ENCODE measurements at places on chromosomes 7 and 10. TPM values are rescaled to one million over a fixed set of nuclear protein-coding genes. Genes with fewer than 3 reads are reported as not detected.

DNA sequence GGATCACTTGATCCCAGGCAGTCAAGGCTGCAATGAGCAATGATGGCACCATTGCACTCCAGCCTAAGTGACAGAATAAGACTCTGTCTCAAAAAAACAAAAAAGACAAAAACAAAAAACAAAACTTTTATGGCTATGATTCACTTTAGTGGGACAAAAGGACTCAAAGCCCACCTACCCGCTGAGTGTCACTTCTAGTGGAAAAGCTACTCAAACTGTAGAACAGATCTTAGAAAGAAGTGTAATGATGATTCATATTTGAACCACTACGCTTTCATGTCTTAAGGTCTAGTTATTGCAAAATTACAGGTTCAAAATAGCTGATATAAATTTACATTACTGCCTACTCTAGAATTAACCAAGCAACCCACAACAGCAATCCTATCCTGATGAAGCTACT, 47.1 kb upstream of the OTUD1 start:
- DNase-seq = no peak

DNA sequence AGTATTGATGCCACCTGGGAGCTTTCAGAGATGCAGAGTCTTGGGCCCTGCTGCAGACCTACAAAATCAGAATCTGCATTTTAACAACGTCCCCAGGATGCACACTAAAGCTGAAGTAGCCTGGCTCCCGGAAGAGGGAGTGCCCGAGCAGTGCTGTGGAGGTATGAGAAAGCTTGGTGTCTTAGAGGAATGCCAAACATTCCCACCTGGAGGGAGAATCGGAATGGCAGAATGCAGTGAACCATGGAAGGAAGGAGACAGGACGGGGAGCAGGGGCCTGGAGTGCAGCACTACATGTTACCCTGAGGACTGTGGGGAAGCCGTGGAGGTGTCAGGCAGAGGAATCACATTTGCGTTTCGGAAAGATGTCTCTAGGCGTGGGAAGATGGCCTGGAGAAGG, 90.9 kb downstream of the AOAH start:
- DNase-seq = peak; percentile 32

DNA sequence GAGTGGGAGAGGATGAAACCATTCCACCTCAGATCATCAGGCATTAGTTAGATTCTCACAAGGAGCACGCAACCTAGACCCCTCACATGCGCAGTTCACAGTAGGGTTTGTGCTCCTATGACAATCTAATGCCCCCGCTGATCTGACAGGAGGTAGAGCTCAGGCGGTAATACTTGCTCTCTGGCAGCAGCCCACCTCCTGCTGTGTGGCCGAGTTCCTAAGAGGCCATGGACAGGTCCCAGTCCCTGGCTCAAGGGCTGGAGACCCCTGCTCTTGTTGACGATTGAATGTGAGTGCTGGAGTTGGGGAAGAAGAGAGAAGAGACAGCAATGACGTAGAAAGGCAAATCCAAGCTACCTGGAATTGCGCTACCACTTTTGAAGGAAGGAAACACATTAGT, 267.2 kb downstream of the TFEC start:
- no peak for DNase-seq

Gene PON1
- total RNA-seq = not detected

- DNase-seq = no peak
Measured at GRCh38 chr10:101291331-101292193, 62.3 kb upstream of the LBX1 start.

DNA sequence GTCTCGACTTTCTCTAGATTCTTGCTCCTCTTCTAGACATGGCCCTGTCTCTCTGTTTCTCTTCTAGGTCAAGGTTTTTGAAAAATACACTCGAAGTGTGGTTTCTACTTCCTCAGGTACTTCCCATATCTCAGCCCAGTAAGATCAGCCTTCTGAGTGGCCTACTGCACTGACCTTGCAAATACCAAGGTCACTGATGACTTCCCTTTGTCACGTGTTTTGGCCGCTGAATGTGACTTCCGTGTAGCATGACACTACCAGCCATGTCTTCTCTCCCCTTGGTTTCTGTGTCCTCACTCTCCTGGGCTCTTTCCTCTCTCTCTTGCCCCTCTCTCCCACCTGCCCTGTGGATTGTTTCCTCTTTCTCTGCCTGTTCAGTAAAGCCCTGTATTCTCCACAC, 7.9 kb upstream of the WIPF3 start:
- DNase-seq = no peak

DNA sequence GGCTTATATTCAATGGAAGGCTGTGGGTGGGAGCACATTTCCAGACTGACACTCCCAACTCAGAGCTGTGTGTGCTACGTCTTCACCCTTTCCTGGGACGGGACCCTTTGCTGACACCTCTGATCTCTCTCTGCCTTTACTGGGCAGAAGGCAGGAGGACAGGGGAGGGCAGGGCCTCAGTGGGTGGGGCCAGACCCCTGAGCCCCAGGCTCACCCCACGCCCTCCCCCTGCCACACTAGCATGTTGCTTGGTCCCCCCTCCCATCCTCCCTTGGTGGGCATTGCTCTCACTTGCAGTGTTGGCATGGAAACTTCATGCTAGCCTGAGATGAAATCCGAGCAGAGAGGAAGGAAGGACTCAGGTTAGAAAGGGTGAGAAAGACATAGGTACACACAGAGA, 18.4 kb downstream of the TMEM273 start:
- no peak for DNase-seq

GRCh38 chr7:111390000-111390399, 172.3 kb downstream of the IMMP2L start:
- DNase-seq = no peak

DNA sequence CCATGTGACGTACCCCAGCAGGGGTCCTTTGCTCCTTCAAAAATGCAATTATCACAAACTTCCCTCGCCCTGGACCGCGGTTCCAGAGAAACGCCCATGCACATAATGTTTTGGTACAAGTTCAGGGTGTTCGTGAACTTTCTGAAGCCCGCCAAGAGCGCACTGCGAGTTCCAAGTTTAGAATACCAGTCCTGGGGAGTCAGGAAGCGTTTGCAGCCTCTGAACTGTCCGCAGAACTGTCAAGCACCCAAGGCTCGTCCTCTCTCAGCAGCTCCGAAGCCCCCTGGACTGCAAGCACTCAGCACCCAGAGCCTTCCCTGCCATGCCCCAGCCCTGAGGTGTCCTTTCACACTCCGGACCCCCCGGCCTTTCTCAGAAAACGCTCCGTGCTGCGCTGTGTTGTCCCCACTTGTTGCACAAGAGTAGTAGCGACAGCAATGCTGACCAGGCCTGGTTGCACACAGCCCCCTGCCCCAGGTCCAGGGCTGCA, 30.3 kb downstream of the CALML3 start:
- DNase-seq = no peak

Gene ST8SIA6
- 0.23 TPM for total RNA-seq

Gene PNLIPRP3
- total RNA-seq = not detected

DNA sequence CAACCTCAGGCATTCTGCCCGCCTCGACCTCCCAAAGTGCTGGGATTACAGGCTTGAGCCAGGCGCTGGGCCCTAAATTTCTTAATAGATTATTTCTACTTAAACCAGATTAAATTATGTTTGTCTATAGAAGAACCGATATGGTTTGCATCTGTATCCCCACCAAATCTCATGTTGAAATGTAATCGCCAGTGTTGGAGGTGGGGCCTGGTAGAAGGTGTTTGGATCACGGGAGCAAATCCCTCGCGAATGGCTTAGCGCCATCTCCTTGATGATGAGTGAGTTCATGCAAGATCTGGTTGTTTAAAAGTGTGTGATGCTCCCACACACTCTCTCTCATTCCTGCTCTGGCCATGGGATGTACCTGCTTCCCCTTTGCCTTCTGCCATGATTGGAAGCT, 109.3 kb upstream of the NANOS1 start:
- DNase-seq = no peak

DNA sequence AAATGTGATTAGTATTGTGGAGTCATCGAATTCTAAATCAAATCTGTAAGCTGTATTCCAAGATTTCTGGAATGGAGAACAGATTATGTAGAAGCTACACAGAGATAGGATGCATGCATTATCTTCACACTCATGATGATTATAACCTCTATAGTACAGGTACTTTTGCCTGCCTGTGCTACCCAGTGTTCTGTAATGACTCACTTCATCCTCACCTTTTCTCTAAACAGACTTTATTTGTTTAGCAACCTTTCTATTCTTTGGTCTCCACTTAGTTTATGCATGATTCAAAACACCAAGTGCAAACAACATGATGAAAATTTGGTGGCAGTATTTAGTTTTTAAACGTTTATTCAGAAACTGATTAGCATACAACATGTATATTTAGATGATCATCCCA, 68.4 kb upstream of the PRPS1L1 start:
- DNase-seq = no peak

DNA sequence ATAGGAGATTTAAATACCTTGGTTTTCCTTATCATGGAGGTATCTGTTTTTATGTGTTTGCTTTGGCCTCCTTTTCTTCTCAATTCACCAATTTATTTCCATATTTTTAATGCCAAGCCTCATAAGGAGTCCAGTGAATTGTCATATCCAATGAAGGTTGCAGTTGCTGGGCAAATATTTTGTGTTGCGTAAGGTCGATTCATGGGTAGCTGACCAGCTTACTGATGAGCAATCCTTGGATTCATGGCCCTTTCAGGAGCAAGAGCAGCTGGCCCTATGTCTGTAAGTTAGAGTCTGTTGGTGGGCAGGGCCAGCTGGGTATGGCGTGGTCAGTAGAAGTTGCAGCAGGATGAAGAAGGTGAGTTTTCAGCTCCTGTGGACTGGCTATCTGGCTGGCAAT, 182.9 kb downstream of the PFKFB3 start:
- no peak for DNase-seq

DNA sequence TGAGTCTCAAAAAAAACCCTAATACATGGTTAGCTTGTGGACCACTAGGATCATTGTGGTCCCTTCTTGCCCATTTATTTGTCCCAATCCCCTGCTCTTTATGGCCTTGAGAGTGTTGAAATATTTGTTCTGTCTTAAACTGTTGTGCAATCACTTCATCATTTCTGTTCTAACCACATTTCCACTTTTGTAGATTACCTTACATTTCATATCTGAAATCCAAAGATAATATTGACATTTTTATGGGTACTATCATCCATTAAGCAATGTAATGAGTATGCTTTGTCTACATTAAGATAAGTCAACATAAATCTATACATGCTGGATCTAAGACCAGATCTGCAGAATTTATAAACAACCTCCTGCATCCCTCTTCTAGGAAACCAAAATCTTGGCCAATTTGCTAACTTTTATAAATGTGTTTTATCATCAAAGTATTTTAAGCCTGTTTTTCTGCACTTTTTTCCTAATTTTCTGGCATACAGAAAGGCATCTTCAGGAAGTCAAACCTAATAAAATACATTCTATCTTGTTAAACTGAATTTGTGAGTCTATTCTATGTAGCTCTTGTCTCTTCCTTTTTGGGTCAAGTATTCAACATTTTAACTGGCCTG, 359.4 kb upstream of the CELF2 start:
- no peak for DNase-seq

Gene IL2RA
- total RNA-seq = not detected

Gene CDC123
- total RNA-seq = 96.5 TPM

Gene GHRHR
- not detected for total RNA-seq

Gene TMEM196
- total RNA-seq = not detected

DNA sequence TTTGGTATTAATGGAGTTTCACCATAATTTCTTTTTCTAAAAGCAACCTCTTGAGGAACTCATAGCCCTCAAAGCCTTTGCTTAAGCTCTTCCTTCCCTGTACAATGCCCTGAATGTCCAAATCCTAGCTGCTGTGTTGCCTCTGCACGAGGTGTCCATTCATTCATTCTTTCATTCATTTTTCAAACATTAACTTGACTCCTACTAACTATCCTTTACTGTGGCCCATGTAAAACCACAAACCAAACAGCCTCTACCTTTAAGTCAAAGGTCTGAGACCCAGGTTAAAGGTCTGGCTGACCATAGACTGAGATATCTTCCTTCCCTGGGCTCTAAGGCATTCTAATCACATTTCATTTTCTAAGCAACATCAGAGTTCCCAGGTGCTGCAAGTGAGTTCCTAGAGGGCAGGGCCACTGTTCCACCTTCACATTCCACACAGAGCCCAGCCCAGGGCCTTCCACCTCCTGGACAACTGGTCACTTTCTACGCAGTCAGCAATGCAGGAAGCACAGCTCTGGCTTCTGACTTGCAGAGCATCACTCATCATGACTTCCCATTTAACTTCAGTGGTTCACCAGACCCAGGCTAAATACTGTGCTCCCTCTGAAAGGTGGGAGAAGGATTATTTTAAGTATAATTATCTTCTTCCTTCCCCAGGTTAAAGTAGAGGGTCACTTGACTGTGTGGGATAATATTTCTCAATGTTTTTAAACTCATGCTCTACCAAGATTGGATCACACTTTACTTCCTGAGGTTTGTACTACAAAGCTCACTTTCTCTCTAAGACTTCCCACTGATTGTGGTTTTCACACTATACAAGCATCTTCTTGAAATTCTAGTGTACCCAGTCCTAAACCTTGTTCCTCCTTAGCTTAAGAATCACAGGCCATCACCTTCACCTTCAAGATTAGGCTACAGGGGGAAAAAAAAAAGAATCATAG, 19.1 kb downstream of the ATXN7L1 start:
- DNase-seq = no peak

DNA sequence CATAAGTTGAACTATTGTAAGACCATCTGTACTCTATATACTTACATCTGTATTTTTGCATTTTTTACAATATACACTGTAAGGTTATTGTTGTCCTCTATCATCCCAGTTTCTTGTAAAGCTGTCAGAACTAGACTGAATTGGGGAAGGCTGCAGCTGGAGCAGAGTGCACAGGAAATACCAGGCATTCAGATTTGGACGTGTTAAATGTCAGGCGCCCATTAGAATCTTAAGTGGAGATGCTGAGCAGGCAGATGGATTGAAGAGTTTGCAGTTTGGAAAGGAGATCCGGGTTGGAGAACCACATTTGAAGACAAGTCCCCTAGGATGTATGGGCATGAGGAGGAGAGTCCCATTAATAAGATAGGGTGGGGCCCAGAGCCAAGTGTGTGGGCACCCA, 40.4 kb downstream of the MTURN start:
- DNase-seq = no peak

GRCh38 chr7:137572056-137572784, 228.7 kb upstream of the PTN start:
- DNase-seq = no peak

- DNase-seq = no peak
Measured at GRCh38 chr7:83111391-83111790, 51.3 kb downstream of the PCLO start.

Measured in epithelial cell of proximal tubule (primary cell).